Left renal cortex interstitium (tissue), 4 donors: ENCODE measurements at places on chromosomes 2 and 18. TPM values are rescaled to one million over a fixed set of nuclear protein-coding genes. Genes with fewer than 3 reads are reported as not detected.

The SERPINB5 gene
- not detected for polyA plus RNA-seq

DNA sequence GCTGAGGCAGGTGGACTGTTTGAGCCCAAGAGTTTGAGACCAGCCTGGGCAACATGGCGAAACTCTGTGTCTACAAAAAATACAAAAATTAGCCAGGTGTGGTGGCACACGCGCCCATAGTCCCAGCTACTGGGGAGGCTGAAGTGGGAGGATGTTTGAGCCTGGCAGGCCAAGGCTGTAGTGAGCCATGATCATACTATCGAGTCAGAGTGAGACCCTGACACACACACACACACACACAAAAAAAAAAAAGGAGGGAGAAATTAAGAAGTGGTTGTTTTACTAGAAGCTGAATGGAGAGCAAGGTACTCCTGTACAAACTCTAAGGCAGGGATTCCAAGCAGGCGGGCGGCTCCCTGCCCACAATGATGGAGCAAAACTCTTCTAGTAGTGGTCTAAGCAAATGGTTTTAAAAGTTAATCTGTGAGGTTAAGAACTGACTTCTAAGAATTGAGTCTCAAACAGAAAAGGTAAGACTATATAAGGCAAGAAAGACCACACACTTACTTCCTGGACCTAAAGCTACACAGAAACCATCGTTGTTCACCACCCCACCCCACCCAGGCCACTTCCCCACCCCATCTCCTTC is 2.6 kb downstream of the ANKRD44 start:
- DNase-seq: no peak

GRCh38 chr2:61421611-61422010 is 49.3 kb downstream of the USP34 start:
- DNase-seq: no peak

DNA sequence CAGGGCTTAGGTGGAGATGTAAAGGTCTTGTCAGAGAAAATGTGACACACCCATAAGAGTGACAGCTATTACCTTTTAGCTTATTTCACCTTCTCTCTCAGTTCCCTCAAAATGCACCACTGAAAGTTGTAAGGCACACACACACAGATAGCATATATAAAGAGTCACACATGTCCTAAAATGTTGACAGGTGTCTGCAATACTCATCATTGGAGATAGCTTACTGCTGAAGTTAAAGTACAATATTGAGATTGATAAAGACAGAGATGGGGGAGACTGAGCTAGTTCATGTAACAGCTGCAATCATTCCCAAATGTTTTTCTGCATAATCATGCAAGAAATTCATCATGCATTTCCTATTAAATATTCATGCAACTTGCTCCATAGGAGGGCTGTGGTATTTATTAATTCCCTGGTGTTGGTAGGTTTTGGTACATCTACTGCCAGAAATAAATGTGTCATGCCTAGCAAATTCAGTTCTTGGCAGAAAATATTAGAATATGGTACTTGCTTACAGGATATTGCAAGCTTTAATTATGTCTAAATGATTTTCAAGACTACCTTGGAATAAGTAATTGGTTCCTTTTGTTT is 118.8 kb upstream of the RBMS1 start:
- DNase-seq: no peak

DNA sequence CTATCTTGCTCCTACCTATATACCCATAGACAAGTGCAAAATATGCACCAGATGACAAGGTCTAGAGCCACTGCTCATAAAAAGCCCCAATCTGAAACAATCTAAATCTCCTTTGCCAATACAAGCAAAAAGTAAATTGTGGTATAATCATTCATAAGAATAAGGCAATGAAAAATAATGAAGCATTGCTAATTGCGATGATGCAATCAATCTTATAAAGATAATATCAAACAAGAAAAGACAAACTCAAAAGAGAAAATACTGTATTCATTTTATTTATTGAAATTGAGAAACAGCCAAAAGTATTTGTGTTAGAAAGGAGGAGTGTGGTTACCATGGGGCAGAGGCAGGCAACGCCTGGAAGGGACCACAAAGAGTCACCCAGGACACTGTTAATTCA is 175.9 kb upstream of the GYPC start:
- DNase-seq: no peak

GRCh38 chr2:17933256-17933655 is 54.8 kb downstream of the KCNS3 start:
- no peak for DNase-seq

DNA sequence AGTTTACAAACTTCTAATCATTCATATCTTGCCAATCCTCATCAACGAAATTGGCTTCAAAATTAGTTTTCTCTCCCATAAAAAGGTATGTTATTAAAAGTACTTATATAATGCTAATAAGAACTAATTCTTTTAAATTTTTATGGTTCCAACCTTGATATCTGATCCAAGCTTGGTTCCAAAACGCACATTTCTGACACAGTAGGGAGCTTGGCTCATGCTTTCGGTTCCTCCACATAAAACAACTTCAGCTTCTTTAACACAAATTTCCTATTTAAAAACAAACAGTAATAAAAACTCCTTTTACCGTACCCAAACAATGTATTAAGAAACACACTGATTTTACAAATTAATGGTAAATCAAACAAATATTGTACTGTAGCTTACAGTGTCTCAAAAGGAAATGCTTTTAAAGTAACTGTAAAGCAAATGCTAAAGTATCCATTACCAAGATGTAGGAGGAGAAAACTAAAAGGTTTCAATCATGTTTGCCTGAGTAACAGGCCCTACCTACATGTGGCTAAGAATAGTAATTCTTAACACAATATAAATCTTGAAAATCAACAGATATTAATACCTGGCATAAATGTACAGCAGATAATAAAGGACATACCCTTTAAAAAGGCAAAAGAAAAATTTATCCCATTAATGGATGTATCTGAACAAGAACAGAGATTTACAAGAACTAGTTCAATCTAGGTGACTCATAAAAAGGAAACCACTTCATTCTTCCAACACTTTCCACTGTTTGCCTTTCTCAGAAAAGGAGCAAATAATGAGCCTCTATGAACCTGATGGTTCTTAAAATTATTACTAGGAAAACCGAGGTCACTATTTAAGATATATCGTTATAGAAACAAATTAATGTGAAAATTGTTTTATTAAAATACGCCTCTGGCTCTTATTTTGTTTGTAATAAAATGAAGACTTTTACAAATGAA is 17.5 kb downstream of the ACAA2 start:
- DNase-seq: no peak

DNA sequence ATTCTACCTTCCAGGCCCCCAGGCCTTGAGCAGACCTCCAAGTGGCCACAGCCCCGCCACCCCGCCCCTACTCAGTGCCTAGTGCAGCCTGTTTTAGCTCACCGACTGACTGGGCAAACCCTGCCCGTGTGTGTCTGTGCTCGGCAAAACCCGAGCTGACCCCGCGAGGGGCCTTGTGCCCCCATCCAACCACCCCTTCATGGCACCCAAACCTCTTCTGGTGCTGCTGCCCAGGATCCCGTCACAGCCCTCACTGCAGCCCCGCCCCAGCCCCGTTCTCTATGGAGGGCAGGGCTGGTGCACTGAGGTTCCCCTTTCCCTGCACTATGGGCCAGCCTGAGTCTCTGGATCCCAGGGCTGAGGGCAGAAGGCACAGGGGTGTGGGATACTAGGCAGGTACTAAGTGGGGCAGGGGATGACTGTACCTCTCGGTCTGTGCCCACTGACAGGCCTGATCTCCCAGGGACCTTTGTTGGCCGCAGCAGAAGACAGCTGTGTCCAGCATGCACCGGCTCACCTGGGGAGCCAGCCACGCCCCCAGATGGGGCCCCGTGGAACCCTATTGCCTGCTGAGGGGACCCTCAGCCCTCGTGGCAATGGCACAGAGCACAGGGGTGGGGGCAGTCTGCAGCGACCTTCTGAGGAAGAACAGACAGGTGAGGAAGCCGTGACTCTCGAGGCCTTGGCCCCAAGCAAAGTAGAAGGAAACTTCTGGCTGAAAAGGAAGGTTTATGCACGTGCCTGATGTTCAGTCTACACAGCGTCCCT is 69.9 kb upstream of the OTOS start:
- DNase-seq: no peak

- no peak for DNase-seq
Measured at GRCh38 chr2:174800436-174801205, 36.3 kb upstream of the CHRNA1 start.
